ENCODE measurements at places on chromosomes 7 and 10.
A peak's percentile ranks its signal among the peaks of the same experiment; 100 is the strongest.

DNA sequence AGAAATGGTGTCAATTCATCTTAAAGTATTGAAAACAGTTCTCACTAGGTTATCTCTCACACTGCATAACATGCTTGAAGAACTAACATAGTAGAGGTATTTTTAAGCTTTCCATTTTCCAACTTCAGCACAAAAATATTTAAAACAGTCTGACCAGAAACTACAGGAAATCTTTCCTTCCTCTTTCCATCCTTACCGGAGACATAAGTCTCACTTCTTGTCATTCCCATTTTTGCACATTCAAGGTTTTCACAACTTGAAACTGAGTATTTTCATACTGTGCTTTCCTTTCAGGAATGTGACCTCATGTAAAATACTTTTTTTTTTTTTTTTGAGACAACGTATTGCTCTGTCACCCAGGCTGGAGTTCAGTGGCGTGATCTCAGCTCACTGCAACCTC is 45.2 kb downstream of the ARHGAP12 start:
- DNase-seq: no peak

DNA sequence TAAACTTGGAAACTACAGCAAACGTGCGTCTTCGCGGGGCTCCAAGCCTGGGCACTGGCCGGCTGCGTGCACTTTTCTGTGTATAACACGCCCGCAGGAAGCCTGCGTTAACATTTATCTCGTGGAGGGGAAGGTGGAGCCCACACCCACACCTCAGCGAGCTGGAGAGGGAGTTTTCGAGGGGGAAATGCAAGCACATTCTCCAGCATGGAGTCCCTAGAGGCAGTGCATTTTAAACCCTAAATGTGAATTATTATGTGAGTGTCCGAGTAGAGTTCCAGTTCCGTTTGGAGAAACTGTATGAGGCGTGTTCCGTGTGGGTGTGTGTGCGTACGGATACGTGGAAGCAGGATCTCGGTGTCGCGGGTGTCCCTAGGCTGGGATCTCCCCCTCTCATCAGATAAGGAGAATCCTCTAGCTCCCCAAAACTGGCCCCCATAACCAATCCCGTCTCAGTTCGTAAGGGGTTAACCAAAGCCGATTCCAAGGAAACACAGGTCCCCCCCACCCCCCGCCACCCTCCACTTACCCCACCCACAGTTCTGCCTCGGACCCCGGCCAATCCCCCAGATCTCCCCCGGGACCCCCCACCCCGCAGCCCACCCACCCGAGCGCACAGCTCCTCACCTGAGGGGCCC is 403 bp downstream of the CDK6 start:
- no peak for DNase-seq

DNA sequence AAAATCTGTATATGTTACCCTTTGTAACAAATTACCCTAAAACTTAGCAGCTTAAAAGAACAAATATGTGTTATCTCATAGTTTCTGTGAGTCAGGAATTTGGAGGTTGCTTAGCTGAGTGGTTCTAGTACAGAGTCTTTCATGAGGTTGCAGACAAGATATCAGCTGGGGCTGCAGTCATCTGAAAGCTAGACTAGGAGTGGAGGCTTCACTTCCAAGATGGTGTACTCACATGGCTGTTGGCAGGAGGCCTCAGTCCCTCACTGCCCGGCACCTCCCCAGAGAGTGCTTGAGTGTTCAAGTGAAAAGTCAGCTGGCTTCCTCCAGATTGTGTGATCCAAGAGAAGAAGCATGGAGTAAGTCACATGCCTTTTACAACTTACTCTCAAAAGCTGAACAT is 16.9 kb upstream of the GGCT start:
- DNase-seq: no peak

DNA sequence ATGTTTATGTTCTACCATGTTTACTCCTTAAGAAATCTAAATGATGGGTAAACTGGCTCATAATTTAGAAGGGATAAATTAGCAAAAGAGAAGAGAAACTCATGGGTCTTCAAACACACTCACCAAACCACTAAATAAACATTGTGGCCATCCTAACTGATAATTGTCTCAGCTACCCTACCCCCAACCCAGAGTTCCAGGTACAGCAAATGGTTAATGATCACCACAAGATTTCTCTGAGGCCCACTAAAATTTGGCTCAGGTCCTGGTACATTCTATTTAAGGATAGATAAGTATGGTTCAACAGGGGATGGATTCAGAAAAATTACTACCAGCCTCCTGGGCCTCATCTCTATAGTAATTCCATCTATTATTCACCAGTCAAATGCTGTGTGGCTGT is 21.4 kb downstream of the SLC25A13 start:
- no peak for DNase-seq

- DNase-seq: no peak
Measured at GRCh38 chr10:28403090-28403489, 100.2 kb upstream of the MPP7 start.

- no peak for DNase-seq
Measured at GRCh38 chr10:88565072-88565471, 18.0 kb downstream of the RNLS start.

DNA sequence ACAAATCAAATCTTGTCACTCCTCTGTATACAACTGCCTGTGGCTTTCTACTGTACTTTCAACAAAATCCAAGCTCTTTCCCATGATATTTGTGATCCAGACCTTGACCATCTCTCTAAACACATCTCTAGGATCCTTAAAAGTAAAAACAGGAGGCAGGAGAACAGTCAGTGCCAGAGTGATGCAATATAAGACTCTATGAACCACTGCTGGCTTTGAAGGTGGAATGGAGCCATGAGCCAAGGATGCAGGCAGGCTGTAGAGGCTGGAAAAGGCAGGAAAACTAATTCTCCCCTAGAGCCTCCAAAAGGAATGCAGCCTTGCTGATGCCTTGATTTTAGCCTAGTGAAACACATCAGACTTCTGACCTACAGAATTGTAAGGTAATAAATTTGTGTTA is 45.5 kb upstream of the LRRN3 start:
- DNase-seq: no peak

- peak; percentile 35 for DNase-seq
Measured at GRCh38 chr10:122650331-122650730, 49.3 kb downstream of the C10orf120 start.
